ENCODE measurements at places on chromosomes 7 and 10. TPM values are rescaled to one million over a fixed set of nuclear protein-coding genes. Genes with fewer than 3 reads are reported as not detected.

SFTPA1 gene
- not detected for total RNA-seq

CALML3 gene
- not detected for total RNA-seq

VIPR2 gene
- not detected for total RNA-seq

IFIT3 gene
- 5.4 TPM for total RNA-seq

SLC26A4 gene
- 4.9 TPM for total RNA-seq

FAM107B gene
- 159 TPM for total RNA-seq

ZPBP gene
- total RNA-seq: not detected

OR2A1 gene
- total RNA-seq: not detected

DGKB gene
- not detected for total RNA-seq

CYP3A7 gene
- not detected for total RNA-seq

SEMA3D gene
- total RNA-seq: 0.57 TPM

GAD2 gene
- not detected for total RNA-seq

ADAM12 gene
- 0.65 TPM for total RNA-seq

SEC31B gene
- 5.2 TPM for total RNA-seq

NUDCD3 gene
- total RNA-seq: 68.9 TPM

LDB3 gene
- not detected for total RNA-seq

PAPOLB gene
- not detected for total RNA-seq

NXPH1 gene
- not detected for total RNA-seq

CUBN gene
- total RNA-seq: 11.8 TPM

MYL10 gene
- not detected for total RNA-seq

MACROH2A2 gene
- not detected for total RNA-seq

LIPJ gene
- total RNA-seq: not detected

GNGT1 gene
- not detected for total RNA-seq

SLC13A1 gene
- not detected for total RNA-seq

TRIM74 gene
- total RNA-seq: not detected

MMD2 gene
- not detected for total RNA-seq

SDHAF3 gene
- 3.4 TPM for total RNA-seq

BAIAP2L1 gene
- total RNA-seq: 0.76 TPM

TAS2R41 gene
- total RNA-seq: not detected

LIPM gene
- total RNA-seq: not detected

PIP gene
- not detected for total RNA-seq

CLDN4 gene
- under 0.01 TPM for total RNA-seq

POLR2J3 gene
- total RNA-seq: 93.7 TPM
